ENCODE measurements at places on chromosomes 6 and 20.

- DNase-seq, result no peak
Observed at GRCh38 chr6:148578489-148578814, 168.4 kb upstream of the UST start.

DNA sequence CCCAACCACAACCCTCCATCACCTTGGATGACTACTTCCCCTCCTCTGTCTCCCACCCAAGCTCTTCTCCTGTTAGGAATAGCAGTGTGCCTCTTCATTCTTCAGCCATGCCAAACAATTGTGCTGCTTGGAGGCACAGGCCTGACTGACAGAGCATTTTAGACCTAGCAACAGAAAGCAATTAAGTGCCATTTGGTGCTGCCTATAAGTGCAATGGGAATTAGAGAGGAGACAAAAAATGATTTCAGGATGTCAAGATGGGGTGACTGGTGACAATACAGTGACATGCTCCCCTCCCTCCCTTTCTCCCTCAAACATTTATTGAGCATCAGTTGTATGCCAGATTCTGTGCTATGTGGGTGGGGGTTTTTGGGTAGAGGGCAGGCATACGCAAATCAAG lies 322.6 kb upstream of the MOCS1 start:
- no peak for DNase-seq

DNA sequence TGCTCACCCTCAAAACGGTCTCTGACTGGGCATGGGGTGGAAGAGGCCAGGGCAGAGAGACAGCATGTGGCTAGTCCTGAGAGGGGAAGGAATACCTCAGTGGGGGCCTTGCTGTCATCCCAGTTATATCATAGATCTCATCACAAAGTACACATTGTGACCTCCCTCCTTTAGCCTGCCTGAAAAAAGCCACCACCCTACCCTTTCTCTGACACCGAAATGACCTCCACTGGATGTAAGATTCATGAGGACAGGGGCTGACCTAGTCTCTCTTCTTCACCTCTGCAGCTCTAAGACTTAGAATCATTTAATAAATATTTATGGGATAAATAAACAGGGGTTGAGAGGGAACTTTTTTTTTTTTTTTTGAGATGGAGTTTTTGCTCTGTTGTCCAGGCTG lies at the start of gene C20orf173:
TSS of gene C20orf173 (minus strand) at position 101 of the 400 bp plus-strand sequence. CDS start 279 bp downstream, outside the sequence.
- DNase-seq, result no peak

DNA sequence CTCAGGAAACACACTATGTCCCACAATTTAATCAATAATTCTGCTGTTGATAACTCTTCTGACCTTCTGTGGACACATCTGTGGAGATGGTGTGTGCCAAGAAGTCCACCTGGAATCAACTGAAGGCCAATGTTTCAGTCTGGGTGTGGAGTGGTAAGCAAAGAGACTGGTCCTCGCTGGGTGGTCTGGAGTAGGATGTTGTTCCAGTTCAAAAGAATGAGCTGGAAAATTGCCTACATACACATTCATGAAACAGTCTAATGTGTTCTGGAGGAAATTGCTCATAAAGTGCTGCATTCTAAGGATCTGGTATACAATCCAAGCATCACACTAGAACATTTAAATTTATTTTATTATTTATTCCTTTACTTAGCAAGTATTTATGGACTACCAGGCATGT lies 33.9 kb upstream of the TBX18 start:
- no peak for DNase-seq

DNA sequence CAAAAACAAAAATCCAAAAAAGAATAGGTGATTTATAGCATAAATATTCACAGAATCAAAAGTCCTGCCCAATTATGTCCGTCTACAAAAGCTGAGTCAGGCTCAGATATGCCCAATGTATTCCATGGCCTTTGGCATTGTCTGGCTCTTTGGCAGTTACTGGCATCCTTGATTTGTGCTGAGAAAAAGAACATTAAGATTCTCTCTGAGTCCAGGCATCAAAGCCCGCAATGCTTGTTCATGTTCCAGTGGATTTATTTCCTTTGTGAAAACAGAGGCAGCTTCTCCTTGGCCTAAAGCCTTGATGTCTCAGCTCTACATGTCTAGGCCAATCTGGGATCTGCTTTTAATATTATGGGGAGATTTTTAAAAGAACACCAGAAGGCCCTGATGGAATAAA lies 76.1 kb upstream of the SLC4A11 start:
- no peak for DNase-seq

- DNase-seq, result no peak
Observed at GRCh38 chr6:4510317-4510716, 265.9 kb upstream of the CDYL start.

GRCh38 chr6:144481527-144481926 lies 196.4 kb downstream of the UTRN start:
- DNase-seq, result no peak

DNA sequence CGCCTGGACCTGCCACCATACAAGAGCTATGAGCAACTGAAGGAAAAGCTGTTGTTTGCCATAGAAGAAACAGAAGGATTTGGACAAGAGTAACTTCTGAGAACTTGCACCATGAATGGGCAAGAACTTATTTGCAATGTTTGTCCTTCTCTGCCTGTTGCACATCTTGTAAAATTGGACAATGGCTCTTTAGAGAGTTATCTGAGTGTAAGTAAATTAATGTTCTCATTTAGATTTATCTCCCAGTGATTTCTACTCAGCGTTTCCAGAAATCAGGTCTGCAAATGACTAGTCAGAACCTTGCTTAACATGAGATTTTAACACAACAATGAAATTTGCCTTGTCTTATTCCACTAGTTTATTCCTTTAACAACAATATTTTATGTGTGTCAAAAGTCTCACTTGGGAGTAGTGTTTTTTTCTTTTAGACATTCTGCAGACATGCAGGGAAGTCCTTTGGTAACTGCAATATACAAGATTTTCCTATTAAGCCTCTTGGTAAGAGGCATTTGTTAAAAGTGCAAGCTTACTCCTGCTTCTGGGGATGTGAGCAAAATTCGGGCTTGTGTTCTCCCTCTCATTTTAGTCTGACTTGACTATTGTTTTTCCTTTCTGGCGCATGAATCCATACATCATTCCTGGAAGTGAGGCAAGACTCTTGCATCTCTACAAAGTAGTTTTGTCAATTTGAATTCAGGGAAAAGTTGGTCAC lies 8.4 kb upstream of the DYNLRB1 start:
- no peak for DNase-seq

DNA sequence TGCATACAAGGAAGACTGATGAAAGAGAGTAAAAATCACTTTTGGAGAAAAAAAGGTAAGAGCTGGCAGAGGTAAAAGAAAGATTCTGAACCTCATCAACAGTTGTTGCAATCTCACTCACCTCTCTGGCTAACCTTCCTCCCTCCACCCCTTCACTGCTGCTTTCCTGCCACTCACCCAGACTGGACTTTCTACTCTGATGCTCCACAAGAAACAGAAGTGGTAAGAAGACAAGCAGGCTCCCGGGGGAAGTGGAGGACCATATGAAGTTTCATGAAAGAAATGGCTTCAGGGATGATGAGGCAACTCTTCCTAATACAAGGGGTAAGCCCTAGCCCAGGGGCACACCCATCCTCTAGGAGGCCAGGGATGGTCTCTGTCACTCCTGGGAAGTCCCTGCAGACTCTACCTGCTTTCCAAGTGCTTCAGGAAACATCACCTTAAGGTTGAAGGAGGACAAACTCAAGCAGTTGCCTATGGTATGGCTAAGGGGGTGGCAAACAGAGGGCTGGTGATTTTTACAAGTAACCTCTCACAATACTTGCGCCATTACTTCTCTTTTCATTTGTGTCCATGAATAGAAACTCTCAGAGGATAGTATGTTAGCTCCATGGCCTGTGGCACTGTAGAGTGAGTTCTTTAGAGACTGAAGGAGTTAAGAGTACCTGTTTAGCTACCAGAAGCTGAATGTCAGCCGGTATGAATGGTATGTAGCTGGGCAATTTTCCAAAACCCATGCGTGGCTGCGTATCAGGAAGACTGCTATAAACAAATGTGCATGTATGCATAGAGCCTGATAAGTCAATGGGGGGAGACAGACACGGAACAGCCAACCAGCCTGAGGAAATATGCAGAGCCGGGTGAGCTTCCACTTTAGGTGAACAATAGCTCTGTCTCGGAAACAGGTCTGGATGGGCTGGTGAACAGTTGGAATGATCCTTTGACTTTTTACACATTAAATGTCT lies 112.0 kb downstream of the BACH2 start:
- DNase-seq, result no peak

All from CD4-positive, alpha-beta T cell treated with Interleukin-15 for 4 hours (primary cell).